ENCODE measurements at places on chromosomes 11 and 22. TPM values are rescaled to one million over a fixed set of nuclear protein-coding genes. Genes with fewer than 3 reads are reported as not detected.

- ATAC-seq = no peak
These were observed 11.6 kb upstream of the HSPA8 start for GRCh38 chr11:123073343-123074057.

GRCh38 chr11:47359586-47359985 lies 7.1 kb upstream of the MYBPC3 start:
- ATAC-seq = no peak

GRCh38 chr11:119472186-119472855 lies 49.3 kb upstream of the THY1 start:
- ATAC-seq = no peak

GRCh38 chr22:24990344-24990905 lies 37.9 kb downstream of the KIAA1671 start:
- no peak for ATAC-seq

DNA sequence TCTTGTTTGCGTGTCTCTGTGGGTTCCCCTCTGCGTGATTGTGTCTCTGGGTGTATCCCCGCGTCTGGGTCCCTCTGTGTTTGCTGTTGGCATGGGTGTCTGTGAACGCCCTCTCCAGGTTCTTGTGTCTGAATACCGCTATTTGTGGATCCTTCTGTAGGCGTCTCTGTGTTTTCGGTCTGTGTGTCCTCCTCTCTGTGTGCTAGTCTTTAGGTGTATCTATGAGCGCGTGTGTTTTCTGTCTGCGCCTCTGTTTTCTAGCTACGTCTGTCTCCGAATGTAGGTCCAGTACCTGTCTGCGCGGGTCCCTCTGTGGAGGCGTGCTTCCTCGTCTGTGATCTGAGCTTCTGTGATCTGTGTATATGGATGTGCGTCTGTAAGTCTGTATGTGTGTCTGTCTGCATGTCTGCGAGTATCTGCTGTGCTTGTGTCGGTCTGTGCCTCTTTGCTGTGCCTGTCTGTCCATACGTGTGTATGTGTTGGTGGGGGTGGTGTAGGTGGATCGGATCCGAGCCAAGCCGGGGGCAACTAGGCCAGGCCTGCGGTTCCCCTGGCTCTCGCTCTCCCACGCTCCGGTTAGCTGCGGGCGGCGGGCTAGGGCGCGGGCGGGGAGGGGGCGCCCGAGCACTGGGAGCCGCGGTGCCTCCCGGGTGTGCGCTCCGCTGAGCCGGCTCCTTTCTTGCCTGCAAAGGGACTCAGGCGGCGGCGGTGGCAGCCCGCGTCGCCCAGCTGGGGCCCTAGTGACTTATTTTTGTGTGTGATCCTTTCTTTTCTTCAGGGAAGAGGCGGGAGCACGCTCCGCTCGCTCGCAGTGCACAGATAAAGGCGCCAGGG lies 105.3 kb upstream of the E2F8 start:
- ATAC-seq = no peak

GRCh38 chr11:65422633-65423515 lies at the start of gene NEAT1:
Gene NEAT1, plus strand, starts transcription at chr11:65422798.
- ATAC-seq = peak; percentile 9

DNA sequence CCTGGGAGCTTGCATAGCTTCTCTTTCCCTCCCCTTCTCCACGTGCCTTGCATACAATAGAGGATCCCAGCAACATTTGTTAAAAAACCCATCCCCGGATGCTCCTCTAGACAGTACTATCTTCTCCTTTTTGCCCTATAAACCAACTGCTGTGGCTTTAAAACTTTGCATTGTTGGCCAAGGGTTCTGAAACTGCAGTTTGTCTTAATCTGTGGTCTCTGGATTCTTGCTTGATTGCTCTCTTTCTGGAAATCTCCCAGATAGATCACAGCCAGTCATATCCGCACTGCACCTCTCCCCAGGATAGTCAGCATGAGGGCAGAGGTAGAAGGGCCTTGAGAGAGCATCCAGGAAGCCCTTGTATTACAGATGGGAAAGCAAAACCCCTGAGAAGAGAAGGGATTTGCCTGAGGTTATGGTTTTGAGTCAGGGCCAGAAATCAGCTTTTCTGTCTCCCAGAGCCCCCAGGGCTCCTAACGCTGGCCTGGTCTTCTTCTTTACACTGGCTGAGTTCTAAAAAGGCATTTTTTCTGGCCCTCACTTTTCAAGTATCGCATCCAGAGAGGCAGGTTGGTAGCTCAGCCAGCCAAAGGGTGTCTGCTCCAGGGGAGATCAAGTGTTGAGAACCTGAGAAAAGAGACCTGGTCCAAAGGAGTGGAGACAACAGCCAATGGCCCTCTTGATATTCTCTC lies 70.6 kb downstream of the ADM start:
- no peak for ATAC-seq

DNA sequence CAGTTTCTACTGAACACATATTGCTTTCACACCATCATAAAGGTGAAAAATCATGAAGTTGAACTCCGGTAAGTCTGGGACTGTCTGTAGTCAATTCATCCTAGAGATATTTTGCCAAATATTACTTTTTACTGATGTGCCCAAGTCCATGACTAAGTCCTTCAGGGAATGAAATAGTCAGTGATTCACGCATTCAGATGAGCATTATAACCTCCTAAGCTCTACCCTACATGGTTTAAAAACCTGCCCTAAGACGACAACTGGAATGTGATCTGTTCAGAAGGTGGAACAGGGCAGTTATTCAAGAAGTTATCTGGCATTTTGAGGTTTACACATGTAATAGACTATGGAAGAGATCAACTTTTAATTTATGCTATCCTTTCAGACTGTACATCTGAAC lies 125.6 kb downstream of the TRPC6 start:
- no peak for ATAC-seq

DNA sequence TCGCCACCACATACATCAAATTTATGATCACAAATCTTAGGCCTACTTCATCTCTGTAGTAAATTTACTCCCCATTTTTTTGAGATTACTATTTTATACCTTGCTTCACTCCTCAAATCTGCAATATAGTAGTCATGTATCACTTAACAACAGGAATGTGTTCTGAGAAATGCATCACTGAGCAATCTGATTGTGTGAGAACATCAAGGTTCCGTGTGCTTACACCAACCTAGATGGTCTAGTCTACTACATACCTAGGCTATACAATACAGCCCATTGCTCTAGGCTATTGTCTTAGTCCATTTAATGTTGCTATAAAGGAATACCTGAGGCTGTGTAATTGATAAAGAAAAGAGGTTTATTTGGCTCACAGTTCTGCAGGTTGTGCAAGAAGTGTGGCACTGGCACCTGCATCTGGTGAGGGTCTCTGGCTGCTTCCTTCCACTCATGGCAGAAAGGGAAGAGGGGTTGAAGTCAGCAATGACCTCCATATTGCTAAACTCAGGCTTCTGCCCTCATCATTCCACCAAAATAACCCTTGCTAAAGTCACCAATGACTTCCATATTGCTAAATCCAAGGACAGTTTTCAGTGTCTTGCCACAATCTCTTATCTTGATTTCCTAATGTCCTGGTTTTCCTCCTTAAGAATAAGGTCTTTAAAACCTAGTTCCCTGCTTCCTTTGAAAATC lies 140.3 kb downstream of the RBFOX2 start:
- ATAC-seq = no peak

Gene LMO1
- not detected for total RNA-seq

Gene DDI1
- not detected for total RNA-seq

Gene GLB1L2
- total RNA-seq = 4.0 TPM

Gene ZBED4
- 28.5 TPM for total RNA-seq
